ENCODE measurements at places on chromosomes 11 and 22.

- H3K27me3 ChIP-seq, result no peaks in the 10 kb centered on the region
- DNase-seq, result no peak
- no peak overlapping the region for H3K4me3 ChIP-seq
- H3K4me1 ChIP-seq, result peaks cover 34% of the 10 kb centered on the region
These were observed 32.0 kb downstream of the BCR start for GRCh38 chr22:23212061-23213021.

- no peak for DNase-seq
- H3K4me1 ChIP-seq, result peaks cover 14% of the 10 kb centered on the region
- no peaks in the 10 kb centered on the region for H3K36me3 ChIP-seq
- H3K27me3 ChIP-seq, result peaks cover 36% of the 10 kb centered on the region
These were observed 104.2 kb downstream of the WT1 start for GRCh38 chr11:32331098-32331497.

- no peak overlapping the region for H3K4me3 ChIP-seq
- H3K36me3 ChIP-seq, result no peaks in the 10 kb centered on the region
- H3K4me1 ChIP-seq, result peaks cover 4% of the 10 kb centered on the region
- H3K27ac ChIP-seq, result no peak overlapping the region
These were observed 4.1 kb downstream of the RIC3 start for GRCh38 chr11:8164746-8165145.

DNA sequence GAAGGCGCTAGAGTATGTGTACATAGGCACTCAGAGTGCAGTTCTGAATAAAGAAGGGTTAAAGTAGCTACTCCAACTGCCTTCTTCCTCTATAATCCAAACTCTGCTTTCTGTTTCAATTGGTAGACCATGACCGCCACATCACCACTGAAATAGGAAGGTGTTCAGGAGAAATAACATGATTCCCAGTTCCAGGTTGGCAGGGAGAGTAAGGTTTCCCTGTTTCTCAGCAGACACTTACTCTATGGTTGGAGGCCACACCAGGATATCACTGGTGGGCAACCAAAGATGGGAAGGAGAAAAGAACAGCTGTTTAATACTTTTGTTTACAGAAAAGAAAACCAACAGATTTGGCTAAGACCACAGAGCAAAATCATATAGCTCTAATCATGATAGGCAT, 37.9 kb downstream of the PAK1 start:
- no peak overlapping the region for H3K27ac ChIP-seq
- no peak overlapping the region for H3K4me3 ChIP-seq
- peaks cover 7% of the 10 kb centered on the region for H3K27me3 ChIP-seq
- peaks cover 10% of the 10 kb centered on the region for H3K4me1 ChIP-seq

- DNase-seq, result no peak
- H3K4me1 ChIP-seq, result no peaks in the 10 kb centered on the region
- no peak overlapping the region for H3K4me3 ChIP-seq
These were observed 619.0 kb upstream of the ARHGAP42 start for GRCh38 chr11:100068116-100068515.

- H3K4me1 ChIP-seq, result no peaks in the 10 kb centered on the region
- H3K27ac ChIP-seq, result no peak overlapping the region
- no peak for DNase-seq
- H3K36me3 ChIP-seq, result no peaks in the 10 kb centered on the region
- no peaks in the 10 kb centered on the region for H3K27me3 ChIP-seq
These were observed 251.4 kb downstream of the TTC28 start for GRCh38 chr22:28428271-28428670.

- no peaks in the 10 kb centered on the region for H3K36me3 ChIP-seq
- H3K4me3 ChIP-seq, result no peak overlapping the region
- no peak overlapping the region for H3K27ac ChIP-seq
- no peaks in the 10 kb centered on the region for H3K27me3 ChIP-seq
These were observed 163.3 kb upstream of the CCDC90B start for GRCh38 chr11:83449338-83449913.

GRCh38 chr11:10091314-10092045, 202.5 kb downstream of the SBF2 start:
- peak overlapping the region; percentile 45 for H3K4me3 ChIP-seq
- H3K27ac ChIP-seq, result no peak overlapping the region
- peaks cover 2% of the 10 kb centered on the region for H3K27me3 ChIP-seq
- H3K36me3 ChIP-seq, result no peaks in the 10 kb centered on the region
- peaks cover 16% of the 10 kb centered on the region for H3K4me1 ChIP-seq
- no peak for DNase-seq

DNA sequence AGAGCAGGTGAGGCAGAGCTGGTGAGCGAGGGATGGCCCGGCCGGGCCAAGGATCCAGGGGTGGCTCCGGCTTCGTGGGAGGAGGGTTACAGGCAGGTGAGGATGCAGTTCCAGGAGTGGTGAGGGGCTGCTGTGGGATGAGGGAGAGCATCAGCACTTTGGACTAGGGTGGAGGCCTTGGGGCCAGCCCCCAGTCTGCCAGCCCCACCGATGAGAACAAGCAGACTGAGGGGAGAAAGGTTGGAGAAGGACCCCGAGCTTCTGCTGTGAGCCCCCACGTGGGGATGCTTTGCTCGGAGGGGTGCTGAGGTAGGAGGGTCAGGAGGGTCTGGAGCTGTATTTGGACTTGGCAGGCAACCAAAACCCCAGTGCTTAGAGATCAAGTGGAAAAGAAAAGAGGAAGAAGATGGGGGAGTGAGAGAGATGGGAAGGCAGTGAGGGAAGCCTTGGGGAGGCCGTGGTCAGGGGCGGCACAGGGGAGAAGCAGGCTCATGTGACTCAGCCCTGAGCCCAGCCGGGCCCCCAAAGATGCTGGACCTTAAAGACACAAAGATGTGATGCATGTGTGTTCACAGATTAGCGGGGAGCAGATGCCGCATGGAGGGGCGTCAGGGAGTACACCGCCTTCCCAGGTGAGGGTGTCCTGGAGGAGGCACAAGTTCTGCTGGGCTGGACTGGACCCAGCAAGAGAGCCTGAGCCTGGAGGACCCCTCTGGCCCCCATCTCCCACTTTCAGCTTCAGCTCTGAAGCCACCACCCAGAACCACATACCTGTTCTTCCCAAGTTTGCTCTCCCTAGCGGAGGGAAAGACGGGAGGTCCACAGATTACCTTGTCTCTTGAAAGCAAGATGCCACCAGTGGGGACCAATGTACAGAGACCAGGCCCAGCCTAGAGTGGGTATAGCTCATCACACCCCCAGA, 91.3 kb downstream of the CDKN1C start:
- no peaks in the 10 kb centered on the region for H3K36me3 ChIP-seq
- no peaks in the 10 kb centered on the region for H3K4me1 ChIP-seq
- H3K4me3 ChIP-seq, result no peak overlapping the region
- peaks cover 3% of the 10 kb centered on the region for H3K27me3 ChIP-seq
- no peak for DNase-seq
- H3K27ac ChIP-seq, result no peak overlapping the region

GRCh38 chr11:69135420-69136363, 20.0 kb upstream of the SMIM38 start:
- H3K27me3 ChIP-seq, result no peaks in the 10 kb centered on the region
- peaks cover 2% of the 10 kb centered on the region for H3K36me3 ChIP-seq
- H3K4me1 ChIP-seq, result no peaks in the 10 kb centered on the region
- no peak for DNase-seq

- DNase-seq, result no peak
- H3K4me1 ChIP-seq, result peaks cover 9% of the 10 kb centered on the region
- H3K27me3 ChIP-seq, result no peaks in the 10 kb centered on the region
- H3K4me3 ChIP-seq, result no peak overlapping the region
- no peak overlapping the region for H3K27ac ChIP-seq
These were observed 19.4 kb downstream of the RSPH14 start for GRCh38 chr22:23122216-23122957.

GRCh38 chr11:71370895-71371673, 77.1 kb downstream of the DHCR7 start:
- no peak overlapping the region for H3K4me3 ChIP-seq
- no peak for DNase-seq
- no peaks in the 10 kb centered on the region for H3K27me3 ChIP-seq

- H3K36me3 ChIP-seq, result no peaks in the 10 kb centered on the region
- no peak overlapping the region for H3K4me3 ChIP-seq
- H3K27ac ChIP-seq, result no peak overlapping the region
- H3K4me1 ChIP-seq, result no peaks in the 10 kb centered on the region
- peaks cover 3% of the 10 kb centered on the region for H3K27me3 ChIP-seq
These were observed 20.9 kb downstream of the TP53AIP1 start for GRCh38 chr11:128921793-128922192.

DNA sequence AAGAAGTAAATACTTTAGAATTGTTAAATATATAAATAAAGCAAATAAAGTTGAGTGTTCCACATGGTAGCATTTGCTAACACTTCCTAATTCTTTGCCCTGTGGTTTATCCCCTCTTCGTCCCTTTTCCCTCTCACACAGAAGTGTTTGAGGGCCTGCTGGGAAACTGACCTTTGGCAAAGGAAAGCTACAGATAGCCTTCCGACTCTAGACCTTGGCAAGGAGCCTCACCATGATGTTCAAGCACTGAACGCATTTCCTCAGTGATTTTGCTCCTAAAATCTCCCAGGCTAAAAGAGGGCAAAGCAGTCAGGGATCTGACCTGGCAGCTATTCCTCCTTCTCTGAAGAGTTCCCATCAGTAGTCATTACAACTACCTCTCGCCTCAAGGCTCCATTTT, 52.5 kb upstream of the HORMAD2 start:
- no peak overlapping the region for H3K4me3 ChIP-seq
- DNase-seq, result no peak
- no peak overlapping the region for H3K27ac ChIP-seq
- H3K4me1 ChIP-seq, result peaks cover 10% of the 10 kb centered on the region
- peaks cover 23% of the 10 kb centered on the region for H3K36me3 ChIP-seq

DNA sequence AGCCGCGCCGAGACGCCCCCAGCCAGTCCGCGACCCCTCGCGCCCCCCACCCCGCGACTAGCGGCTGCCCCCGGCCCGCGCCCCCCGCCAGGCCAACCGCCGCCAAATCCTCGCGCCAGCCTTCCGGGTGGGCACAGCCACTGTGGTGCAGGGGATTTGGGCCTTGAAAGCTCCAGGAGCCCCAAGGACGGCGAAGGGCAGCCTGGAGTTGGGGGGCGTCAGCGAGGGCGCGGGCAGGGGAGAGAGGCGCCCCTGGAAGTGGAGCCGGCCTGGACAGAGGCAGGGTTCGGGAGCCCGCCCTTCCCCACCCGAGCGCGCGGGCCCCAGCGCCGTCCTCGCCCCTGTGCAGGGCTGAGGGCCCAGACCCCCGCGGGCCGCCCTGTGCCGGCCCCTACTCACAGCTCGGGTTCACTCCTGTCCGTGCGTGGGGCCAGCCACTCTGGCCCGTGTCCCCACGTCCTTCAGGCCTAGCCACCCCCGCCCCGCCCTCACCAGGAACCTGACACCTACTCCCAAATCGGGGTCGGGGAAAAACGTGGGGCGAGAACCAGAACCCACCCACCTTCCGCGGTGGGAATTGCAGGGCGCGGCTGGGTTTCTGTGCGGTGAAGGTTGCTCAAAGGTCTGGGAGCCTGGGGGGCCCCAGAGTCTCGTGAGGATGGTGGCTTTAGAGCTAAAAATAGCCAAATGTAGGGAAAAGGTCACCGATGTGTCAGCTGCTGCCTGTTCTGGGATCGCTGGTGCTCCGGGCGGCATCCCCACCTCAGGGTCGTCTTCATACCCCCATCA, at the start of gene CPT1B:
Gene CPT1B (minus strand): TSS at position 441 of the 789 bp plus-strand sequence. CDS start 512 bp downstream, outside the sequence.
- H3K27ac ChIP-seq, result no peak within 1 kb of the TSS
- no peaks in the 10 kb centered on the region for H3K27me3 ChIP-seq
- H3K4me1 ChIP-seq, result peaks cover 7% of the 10 kb centered on the region
- H3K4me3 ChIP-seq, result peak within 1 kb of the TSS; percentile 6
- DNase-seq, result no peak

DNA sequence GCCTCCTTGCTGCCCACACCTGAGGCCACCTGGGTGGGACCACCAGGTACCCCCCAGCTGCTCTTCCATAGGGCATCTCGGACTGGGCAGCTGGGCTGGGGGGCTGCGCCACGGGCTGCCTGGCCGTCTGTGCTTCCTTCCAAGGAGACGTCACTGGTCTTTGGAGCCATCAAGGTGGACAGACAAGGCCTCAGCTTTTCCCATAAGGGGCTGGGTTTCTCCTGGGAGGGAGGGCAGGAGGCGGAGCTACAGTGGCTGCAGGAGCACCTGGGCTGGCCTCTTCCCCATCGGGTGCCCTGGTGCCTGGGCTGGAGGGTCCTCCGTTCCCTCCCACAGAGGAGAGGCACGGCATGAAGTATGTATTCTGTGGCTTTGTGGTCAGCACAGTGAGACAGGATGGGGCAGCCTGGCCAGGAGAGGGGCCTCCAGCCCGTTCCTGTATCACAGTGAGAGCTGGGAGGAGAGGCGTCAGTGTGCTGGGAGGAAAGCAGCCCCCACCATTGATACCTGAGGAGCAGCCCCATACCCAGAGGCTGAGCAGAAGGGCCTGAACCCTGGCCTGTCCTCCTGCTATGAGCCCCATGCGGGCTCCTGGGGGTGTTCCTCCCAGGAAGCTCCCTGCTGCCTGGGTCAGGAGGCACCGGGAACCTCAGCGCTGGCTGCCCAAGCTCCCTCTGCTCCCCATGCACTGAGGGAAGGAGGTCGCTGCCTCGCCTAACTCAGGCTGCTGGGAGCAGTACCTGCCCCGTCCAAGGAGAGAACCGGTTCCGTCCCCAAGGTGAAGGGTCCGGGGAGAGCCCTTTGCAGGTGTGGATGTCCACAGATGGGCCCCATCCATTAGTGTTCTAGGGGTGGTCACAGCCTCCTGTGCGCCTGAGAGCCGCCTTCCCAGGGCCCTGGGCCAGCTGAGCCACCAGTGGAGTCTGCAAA, 1075.0 kb downstream of the BRD1 start:
- no peaks in the 10 kb centered on the region for H3K4me1 ChIP-seq
- H3K27me3 ChIP-seq, result no peaks in the 10 kb centered on the region
- H3K4me3 ChIP-seq, result no peak overlapping the region
- no peak overlapping the region for H3K27ac ChIP-seq

- DNase-seq, result no peak
- H3K4me3 ChIP-seq, result no peak overlapping the region
- H3K27me3 ChIP-seq, result no peaks in the 10 kb centered on the region
- H3K4me1 ChIP-seq, result peaks cover 14% of the 10 kb centered on the region
These were observed 138.1 kb upstream of the SORL1-AS1 start for GRCh38 chr11:121590772-121591404.

DNA sequence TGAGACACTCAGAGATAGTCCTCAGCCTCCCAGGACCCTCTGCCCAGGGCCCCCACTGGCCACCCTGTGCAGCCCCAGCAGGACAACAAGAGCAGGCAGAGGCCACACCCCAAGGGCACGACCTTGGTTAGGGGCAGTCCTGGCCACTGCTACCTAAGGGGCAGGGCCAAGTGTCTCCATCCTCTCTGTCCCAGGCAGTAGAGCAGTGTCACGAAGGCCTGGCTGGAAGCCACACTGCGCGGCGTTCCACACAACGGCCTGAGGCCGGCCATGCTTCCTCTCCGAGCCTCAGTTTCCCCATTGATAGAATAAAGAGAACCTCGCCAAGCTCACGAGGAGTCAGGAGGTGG, 1074.3 kb downstream of the BRD1 start:
- H3K27me3 ChIP-seq, result no peaks in the 10 kb centered on the region
- H3K4me1 ChIP-seq, result no peaks in the 10 kb centered on the region
- no peak overlapping the region for H3K4me3 ChIP-seq
- no peak overlapping the region for H3K27ac ChIP-seq
- H3K36me3 ChIP-seq, result no peaks in the 10 kb centered on the region
- DNase-seq, result peak; percentile 2

DNA sequence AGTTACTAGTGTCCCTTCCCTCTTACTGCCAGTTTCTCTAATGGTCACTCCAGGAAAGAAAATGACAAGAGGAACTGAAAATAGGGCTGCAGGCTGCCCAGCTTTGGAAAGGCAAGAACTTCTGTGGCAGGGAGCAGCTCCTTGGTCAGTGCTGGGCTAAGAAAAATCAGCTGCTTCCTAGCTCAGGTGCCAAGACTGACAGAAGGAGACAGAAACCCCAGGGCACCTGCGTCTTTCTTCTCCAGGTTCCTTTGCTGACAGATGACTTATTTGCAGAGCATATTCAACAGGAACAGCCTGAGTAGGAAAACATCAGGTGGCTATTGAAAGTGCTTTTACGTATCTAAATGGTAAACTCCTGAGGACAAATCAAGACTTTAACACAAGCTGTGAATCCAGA, 25.4 kb downstream of the MAML2 start:
- no peak overlapping the region for H3K4me3 ChIP-seq
- H3K4me1 ChIP-seq, result peaks cover 53% of the 10 kb centered on the region
- no peak overlapping the region for H3K27ac ChIP-seq
- peaks cover 49% of the 10 kb centered on the region for H3K36me3 ChIP-seq

Data from T-helper 2 cell treated with Interferon-gamma antibody and Interleukin-4, amounts not matched to agents 5 μg/mL and 100 μg/mL, for 36 hours (primary cell).